Colonic mucosa (tissue), 4 donors: ENCODE measurements at places on chromosomes 12 and 14.

DNA sequence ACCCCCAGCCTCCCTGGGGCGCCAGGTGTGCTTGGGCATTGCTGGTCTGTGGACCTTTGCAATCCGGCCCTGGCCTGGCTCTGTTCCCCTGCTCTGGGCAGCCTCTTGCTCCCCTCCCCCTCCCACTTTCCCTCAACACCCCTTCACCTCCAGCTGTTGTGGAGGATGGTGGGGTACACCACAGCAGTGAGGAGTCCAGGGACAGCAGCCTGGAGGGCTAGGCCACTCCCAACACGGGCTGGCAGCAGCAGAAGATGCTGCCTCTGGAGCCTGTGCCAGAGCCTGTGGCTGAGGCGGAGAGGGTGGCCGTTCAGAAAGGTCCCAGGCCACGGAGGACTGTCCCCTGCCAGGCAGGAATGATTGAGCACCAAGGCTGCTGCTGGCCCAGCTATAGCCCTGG is 7.6 kb downstream of the ZBTB42 start:
- DNase-seq, result no peak
- no peaks in the 10 kb centered on the region for H3K36me3 ChIP-seq
- no peak overlapping the region for H3K4me3 ChIP-seq

GRCh38 chr14:61454545-61454944 is 133.2 kb downstream of the PRKCH start:
- H3K4me1 ChIP-seq, result no peaks in the 10 kb centered on the region
- no peaks in the 10 kb centered on the region for H3K27me3 ChIP-seq
- DNase-seq, result no peak
- no peak overlapping the region for H3K27ac ChIP-seq
- no peaks in the 10 kb centered on the region for H3K36me3 ChIP-seq

GRCh38 chr12:27257104-27257843 is 13.2 kb downstream of the STK38L start:
- H3K36me3 ChIP-seq, result no peaks in the 10 kb centered on the region
- no peak for DNase-seq
- no peak overlapping the region for H3K4me3 ChIP-seq
- H3K27ac ChIP-seq, result no peak overlapping the region
- peaks cover 9% of the 10 kb centered on the region for H3K4me1 ChIP-seq

DNA sequence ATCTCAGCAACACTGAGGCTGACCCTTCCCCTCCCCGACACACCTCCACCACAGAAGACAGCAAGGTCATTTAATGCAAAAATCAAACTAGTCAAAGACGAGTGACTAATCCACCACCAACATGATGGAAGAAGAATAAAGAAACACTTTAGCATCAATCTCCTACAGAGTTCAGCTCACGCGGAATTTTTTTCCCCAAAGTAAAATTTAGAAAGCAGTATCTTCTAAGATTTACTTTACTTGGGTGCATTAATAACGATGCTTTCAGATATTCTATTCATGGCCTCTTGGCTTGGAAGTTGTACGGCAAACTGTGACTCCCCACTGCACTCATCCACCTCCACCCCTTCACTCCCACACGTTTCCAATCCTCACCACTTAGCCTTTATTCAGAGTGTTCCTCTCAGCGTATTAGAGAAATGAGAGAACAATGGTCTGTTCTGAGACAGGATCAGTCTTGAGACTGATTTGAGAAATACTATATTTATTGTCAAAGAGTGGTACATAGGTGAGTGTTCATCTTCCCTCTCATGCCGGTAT is 1.9 kb downstream of the EGLN3 start:
- peak overlapping the region; percentile 58 for H3K27ac ChIP-seq
- peaks cover 3% of the 10 kb centered on the region for H3K4me1 ChIP-seq

- H3K36me3 ChIP-seq, result no peaks in the 10 kb centered on the region
- no peak overlapping the region for H3K27ac ChIP-seq
- H3K4me1 ChIP-seq, result no peaks in the 10 kb centered on the region
- H3K4me3 ChIP-seq, result no peak overlapping the region
- no peaks in the 10 kb centered on the region for H3K27me3 ChIP-seq
- DNase-seq, result no peak
Observed at GRCh38 chr14:49550286-49551184, 35.6 kb downstream of the RPS29 start.

DNA sequence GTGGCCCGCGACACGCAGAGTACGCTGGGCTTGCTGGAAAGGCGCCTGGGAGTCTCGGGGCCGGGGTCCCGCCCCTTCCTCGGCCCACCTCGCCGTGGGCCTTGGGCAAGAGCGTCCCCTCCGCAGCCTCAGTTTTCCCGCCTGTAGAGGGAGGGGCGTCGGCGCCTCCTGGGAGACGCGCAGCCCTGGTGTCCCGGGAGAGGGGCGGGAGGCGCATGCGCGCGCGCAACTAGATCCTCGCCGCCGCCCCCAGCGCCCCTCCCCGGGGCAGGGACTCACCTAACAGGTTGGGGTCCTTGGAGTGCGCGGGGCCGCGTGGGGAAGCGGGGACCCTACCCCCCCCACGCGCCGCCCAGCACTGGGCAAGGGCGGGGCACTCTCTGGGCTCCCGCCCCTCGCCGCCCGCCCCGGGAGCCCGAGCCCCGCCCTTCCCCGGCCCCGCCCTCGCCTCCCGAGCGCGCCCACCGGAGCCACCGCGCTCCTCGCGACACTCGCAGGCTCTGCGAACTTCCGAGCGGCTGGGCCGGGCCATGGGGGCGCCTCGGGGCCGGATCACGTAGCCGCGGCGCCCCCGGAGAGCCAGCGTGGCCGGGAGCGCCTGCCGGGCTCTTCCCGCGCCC is at the start of gene KIF26A:
Gene KIF26A, plus strand, starts transcription at position 490 of the 620 bp plus-strand sequence. CDS start 136 bp downstream, outside the sequence.
- peaks cover 6% of the 10 kb centered on the region for H3K4me1 ChIP-seq
- no peak within 1 kb of the TSS for H3K27ac ChIP-seq
- H3K4me3 ChIP-seq, result peak within 1 kb of the TSS; percentile 37
- DNase-seq, result peak; percentile 59
- H3K27me3 ChIP-seq, result peaks cover 36% of the 10 kb centered on the region
- no peaks in the 10 kb centered on the region for H3K36me3 ChIP-seq

GRCh38 chr14:100750762-100751699 is 24.3 kb downstream of the DLK1 start:
- no peaks in the 10 kb centered on the region for H3K4me1 ChIP-seq
- no peaks in the 10 kb centered on the region for H3K36me3 ChIP-seq

DNA sequence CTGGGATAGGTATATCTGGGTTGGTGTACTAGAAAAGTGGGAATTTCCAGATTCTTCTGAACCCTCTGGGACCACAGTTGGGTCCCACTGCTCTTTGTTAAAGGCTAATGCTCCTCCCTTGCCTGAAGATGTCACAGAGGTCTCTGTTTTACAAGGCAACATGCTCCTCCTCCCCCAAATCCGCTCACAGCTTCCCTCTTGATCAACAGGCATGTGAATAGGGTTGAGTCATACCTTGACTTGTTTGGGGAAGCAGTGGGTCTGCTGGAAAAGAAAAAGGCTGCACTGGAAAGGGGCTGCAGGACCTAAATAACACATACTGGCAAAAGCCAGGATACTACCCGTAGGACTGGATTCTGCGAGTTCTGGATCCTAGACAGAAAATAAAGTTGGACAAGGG is 165.4 kb upstream of the TMEM260 start:
- H3K27ac ChIP-seq, result no peak overlapping the region
- no peaks in the 10 kb centered on the region for H3K27me3 ChIP-seq
- H3K36me3 ChIP-seq, result no peaks in the 10 kb centered on the region
- no peaks in the 10 kb centered on the region for H3K4me1 ChIP-seq
- H3K4me3 ChIP-seq, result no peak overlapping the region

GRCh38 chr12:108620236-108620879 is 13.3 kb downstream of the SELPLG start:
- no peak for DNase-seq
- H3K4me3 ChIP-seq, result no peak overlapping the region
- H3K27me3 ChIP-seq, result no peaks in the 10 kb centered on the region

GRCh38 chr14:48731260-48731659 is 854.9 kb downstream of the RPS29 start:
- no peak overlapping the region for H3K4me3 ChIP-seq
- no peaks in the 10 kb centered on the region for H3K4me1 ChIP-seq
- no peaks in the 10 kb centered on the region for H3K36me3 ChIP-seq
- DNase-seq, result no peak
- no peak overlapping the region for H3K27ac ChIP-seq

GRCh38 chr12:30211743-30212142 is 428.0 kb upstream of the TMTC1 start:
- H3K27ac ChIP-seq, result no peak overlapping the region
- no peaks in the 10 kb centered on the region for H3K36me3 ChIP-seq
- no peak overlapping the region for H3K4me3 ChIP-seq
- H3K27me3 ChIP-seq, result no peaks in the 10 kb centered on the region

- H3K27ac ChIP-seq, result no peak overlapping the region
- no peak for DNase-seq
- H3K27me3 ChIP-seq, result no peaks in the 10 kb centered on the region
- no peaks in the 10 kb centered on the region for H3K4me1 ChIP-seq
Observed at GRCh38 chr14:87264272-87264785, 728.7 kb downstream of the GALC start.

GRCh38 chr12:92495108-92495507 is 207.7 kb upstream of the PLEKHG7 start:
- no peak for DNase-seq
- no peaks in the 10 kb centered on the region for H3K4me1 ChIP-seq
- no peaks in the 10 kb centered on the region for H3K36me3 ChIP-seq
- H3K27ac ChIP-seq, result no peak overlapping the region
